Smooth muscle cell of the pulmonary artery (primary cell): ENCODE measurements at places on chromosomes 2 and 18. TPM values are rescaled to one million over a fixed set of nuclear protein-coding genes. Genes with fewer than 3 reads are reported as not detected.

The TBC1D8 gene
- total RNA-seq: 9.7 and 12.1 TPM in 2 replicates

The ALPG gene
- total RNA-seq: not detected in 2 replicates

The MARCHF4 gene
- 3.6 and 8.0 TPM in 2 replicates for total RNA-seq

The EMILIN1 gene
- total RNA-seq: 283 and 480 TPM in 2 replicates

The RPL37A gene
- total RNA-seq: 1,530 and 1,551 TPM in 2 replicates

The PROC gene
- 0.26 TPM in 1 of 2 replicates, not detected in the other for total RNA-seq

The MAPRE2 gene
- total RNA-seq: 18.1 and 41.6 TPM in 2 replicates

The FRZB gene
- total RNA-seq: 0.20 and 0.72 TPM in 2 replicates

The CCDC141 gene
- total RNA-seq: 0.53 and 0.78 TPM in 2 replicates

The MEIS1 gene
- 23.6 and 55.8 TPM in 2 replicates for total RNA-seq

The TEKT4 gene
- total RNA-seq: not detected in 2 replicates

The DNAJC5G gene
- total RNA-seq: not detected in 2 replicates

The FAM210A gene
- total RNA-seq: 39.8 and 49.6 TPM in 2 replicates

The MLPH gene
- total RNA-seq: 8.3 and 14.2 TPM in 2 replicates

The CPO gene
- total RNA-seq: not detected in 2 replicates

The ABCG5 gene
- not detected in 2 replicates for total RNA-seq

The MOGAT1 gene
- total RNA-seq: not detected in 2 replicates

The ITPRIPL1 gene
- total RNA-seq: 0.26 and 1.3 TPM in 2 replicates

The NOSTRIN gene
- 0.13 TPM in 1 of 2 replicates, not detected in the other for total RNA-seq

The NEU2 gene
- not detected in 2 replicates for total RNA-seq

The RAB27B gene
- 10.6 and 63.2 TPM in 2 replicates for total RNA-seq

The NT5DC4 gene
- 0.33 TPM in 1 of 2 replicates, not detected in the other for total RNA-seq

The EDAR gene
- total RNA-seq: under 0.01 TPM in 1 of 2 replicates, not detected in the other
